ENCODE measurements at places on chromosomes 5 and 9.
A peak's percentile ranks its signal among the peaks of the same experiment; 100 is the strongest.

- DNase-seq = no peak
These were observed 764.5 kb upstream of the ADAMTS16 start for GRCh38 chr5:4375640-4376039.

GRCh38 chr5:54717459-54717858 lies 199.9 kb downstream of the SNX18 start:
- DNase-seq = no peak

- DNase-seq = no peak
These were observed 4.1 kb upstream of the CCDC69 start for GRCh38 chr5:151227918-151228447.

GRCh38 chr5:160500786-160501779 lies 79.4 kb downstream of the PTTG1 start:
- DNase-seq = peak; percentile 12

DNA sequence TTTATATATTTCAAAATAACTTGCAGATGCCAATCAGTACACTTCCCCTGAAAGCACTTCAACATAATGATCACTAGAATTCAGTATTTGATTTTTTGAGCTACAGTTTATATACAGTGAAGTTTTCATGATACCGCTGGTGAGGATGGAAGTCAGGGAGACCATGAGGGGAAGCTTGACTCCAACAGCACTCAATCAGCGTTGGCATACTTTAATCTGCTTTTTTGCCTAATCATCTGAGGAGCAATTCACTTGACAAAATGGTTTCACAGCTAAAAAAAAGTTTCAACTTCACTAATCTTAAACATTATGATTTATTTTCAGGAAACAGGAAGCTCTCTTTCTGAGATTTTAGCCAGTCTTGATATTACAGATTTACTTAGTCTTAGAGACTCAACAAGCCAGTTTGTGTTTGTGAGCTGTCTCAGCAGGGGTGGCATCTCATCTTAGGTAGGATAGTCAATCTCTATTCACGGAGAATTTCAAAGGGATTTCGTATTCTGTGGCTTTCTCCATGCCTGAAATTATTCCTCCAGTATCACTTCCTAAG lies 111.4 kb upstream of the ARRDC3 start:
- no peak for DNase-seq

DNA sequence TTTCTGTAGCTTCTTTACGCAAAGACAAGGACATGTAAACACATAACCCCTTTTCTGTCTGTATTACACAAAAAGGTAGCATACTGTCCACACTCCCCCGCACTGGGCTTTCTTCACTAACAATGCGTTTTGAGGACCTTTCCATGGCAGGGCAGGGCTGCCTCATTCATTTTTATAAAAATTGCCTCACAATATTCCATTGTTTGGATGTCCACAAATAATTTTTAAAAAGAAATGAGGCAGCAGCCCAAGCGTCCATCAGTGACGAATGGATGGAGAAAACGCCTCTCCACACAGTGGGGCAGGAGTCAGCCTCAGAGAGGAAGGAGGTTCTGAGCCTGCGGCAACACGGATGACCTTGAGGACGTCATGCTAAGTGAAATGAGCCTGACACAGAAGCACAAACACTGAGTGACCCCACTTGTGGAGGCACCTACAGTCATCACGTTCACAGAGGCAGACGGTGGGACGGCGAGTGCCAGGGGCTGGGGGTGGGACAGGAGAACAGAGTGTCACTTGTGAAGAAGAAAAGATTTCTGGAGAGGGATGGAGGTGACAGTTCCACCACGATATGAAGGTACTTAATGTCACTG lies 67.8 kb downstream of the RASGEF1C start:
- no peak for DNase-seq

GRCh38 chr5:178432421-178433272 lies 157.5 kb downstream of the COL23A1 start:
- no peak for DNase-seq

- peak; percentile 87 for DNase-seq
These were observed 159.8 kb downstream of the FBN2 start for GRCh38 chr5:128378196-128378595.

GRCh38 chr5:146463446-146463845 lies 16.3 kb downstream of the TCERG1 start:
- no peak for DNase-seq

GRCh38 chr9:99037769-99038483 lies 67.0 kb upstream of the TGFBR1 start:
- no peak for DNase-seq

DNA sequence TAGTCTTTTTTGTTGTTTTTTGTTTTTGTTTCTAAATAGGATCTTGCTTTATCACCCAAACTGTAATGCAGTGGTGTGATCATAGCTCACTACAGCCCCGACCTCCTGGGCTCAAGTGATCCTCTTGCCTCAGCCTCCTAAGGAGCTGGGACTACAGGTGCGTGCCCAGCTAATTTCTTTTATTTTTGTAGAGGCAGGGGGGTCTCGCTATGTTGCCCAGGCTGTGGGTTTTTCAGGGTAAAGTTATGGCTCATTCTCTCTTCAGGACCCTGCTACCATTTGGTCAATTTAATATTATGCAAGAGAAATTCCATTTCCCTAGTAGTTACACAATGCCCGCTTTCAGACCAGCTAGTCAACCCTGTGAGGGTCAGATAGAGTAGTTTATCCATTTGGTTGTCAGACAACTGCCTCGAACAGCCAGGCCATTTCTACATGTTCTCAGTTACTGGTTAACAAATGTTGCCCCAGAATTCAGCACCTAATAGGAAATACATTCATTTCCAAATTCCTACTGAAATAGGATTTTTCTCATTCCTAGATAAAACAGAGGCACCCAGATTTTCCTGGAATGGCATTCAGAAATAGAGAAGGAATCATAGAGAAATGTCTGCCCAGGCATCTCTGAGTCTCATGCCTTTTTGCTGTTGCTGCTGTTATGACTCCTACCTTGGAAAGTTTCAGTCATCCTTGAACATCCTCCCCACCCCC lies 6.4 kb upstream of the GLIS3 start:
- peak; percentile 80 for DNase-seq

DNA sequence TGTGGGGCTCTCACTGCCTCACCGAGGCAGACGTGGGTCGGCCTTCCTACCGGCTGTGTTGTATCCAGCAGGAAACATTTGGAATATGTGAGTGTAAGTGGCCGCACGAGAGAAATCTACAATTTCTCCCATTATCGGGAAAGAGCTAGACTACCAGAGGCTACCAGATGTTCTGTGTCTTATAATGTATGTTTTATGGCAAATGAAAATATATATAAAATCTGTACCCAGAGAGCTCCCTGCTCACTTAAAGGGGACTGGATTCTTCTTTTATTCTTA lies 69.5 kb upstream of the PITX1 start:
- no peak for DNase-seq

DNA sequence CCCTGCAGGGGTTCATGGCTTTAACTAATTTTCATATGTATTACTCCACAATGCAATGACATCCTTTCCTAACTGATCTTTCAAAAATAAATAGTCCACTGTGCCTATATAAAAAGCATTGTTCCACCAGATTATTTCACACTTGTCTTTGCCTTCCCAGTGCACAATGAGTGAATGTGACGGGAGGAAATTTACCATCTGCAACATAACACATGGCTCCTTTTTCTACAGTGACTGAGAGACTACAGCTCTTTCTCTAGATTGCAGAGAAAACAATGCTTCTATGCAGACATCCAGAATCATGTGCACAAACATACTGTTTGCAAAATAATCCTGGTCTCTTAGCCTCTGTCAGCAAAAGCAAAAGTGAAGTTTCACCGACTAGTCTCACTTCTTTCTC lies 483.7 kb upstream of the PIK3R1 start:
- no peak for DNase-seq

DNA sequence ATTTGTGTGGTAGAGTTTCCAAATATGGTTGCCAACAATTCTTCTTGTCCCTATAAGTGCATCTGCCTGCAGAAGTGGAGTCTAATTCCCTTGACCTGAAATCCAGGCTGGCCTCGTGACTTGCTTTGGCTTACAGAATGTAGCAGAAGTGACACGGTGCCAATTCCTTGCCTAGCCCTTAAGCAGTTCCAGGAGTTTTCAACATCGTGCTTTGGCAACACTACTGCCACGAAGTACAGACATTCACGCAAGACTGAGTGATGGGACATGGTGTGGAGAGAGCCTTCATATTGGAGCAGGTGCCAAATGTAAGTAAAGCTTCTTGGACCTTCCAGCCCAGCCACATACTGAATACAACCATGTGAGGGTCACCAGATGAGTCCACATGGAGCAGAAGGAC lies 92.9 kb upstream of the NEK6 start:
- DNase-seq = no peak

- no peak for DNase-seq
These were observed 17.4 kb downstream of the CEP78 start for GRCh38 chr9:78253285-78253684.

GRCh38 chr5:107930092-107930491 lies 259.4 kb upstream of the EFNA5 start:
- no peak for DNase-seq

GRCh38 chr9:126149661-126150060 lies 177.0 kb upstream of the MVB12B start:
- no peak for DNase-seq

DNA sequence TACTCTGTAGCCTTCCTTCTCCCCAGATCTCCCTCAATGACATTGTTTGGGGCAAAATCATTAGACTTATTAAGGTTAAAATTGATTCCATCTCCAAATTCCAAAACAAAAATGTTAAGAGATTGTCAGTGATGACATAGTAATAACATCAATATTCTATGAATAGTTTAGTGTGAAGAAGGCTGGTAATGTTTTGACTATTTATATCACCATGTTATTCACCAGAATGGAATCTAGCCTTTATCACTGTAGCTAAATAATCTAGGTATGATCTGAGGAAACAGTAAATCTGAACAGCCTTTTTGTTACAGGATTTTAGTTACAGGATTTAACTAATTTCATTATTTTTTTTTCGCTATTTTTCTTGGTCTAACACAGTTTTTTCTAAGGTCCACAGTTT lies 929 bp upstream of the PLPP6 start:
- peak; percentile 89 for DNase-seq

- no peak for DNase-seq
These were observed 77.4 kb downstream of the NREP start for GRCh38 chr5:111679611-111680010.

DNA sequence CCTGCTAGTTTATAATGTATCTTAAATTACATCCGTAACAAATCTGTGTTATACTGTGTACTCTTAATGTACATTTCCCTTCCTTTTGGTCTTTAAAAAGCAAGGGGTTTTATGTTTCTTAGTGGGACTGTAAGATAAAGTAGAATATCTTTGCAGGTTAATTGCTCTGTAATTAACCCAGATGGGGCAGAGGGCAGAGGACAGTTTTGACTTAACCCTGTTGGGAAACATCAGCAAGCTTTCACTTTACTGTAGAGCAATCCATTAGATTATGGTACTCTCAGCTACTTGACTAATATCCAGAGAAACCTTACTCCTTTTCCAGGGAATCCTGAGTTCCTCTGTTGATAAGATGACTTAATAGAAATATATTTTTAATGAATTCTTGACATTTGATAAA lies 74.3 kb downstream of the TLE4 start:
- no peak for DNase-seq

DNA sequence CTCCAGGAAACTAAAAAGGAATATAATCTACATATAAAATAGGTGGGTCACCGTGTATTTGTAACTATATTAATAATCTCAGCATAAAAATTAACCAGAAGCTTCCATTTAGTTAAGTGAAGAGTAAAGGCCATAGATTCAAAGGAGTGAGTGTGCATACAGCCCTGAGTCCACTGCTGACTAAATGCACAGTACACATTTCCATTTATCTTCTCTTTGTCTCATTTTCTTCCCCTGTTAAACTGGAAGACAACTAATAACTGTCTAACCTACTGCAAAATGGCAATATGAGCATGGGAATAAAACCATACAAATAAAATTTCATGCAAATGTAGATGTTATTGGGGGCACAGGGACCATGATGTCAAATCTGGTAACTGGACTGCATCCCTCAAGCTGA lies 59.9 kb upstream of the DAB2 start:
- no peak for DNase-seq

DNA sequence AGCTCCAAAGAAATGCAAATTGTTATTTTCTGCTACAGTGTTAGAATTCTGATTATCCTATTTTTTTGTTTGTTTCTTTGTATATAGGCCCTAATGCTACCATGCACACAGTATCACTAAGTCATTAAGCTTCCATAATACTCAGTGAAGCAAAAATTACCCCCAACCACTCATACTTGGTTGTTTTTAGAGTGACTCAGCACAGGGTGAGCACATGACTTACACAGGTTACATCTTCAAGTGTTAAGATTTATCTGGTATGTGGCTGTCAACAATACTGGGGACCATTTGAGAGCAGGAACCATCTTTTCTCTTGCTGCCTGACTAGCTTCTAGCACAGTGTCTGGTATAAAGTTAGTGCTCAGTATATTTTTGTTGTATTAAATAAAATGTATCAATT lies 255.8 kb upstream of the SLC24A2 start:
- no peak for DNase-seq

- DNase-seq = no peak
These were observed 179.1 kb upstream of the FBXL7 start for GRCh38 chr5:15320871-15321270.

DNA sequence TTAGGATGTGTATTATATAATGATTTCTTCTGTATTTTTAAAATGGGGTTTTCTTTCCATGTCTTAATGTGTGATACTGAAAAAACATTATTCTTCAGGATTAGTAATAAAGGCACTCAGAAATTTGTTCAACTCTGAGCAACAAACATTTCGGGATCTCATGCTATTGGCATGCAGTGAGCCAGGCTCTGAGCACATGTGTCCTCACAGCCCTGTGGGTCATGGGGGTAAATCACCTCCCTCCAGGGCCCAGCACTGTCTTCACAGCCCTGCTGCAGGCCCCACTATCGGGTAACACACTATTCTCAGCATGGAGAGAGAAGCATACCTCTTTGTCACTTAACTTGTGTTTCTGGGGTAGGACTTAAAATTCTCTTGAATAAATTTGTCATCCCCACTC lies 14.0 kb downstream of the TMEM174 start:
- peak; percentile 84 for DNase-seq

GRCh38 chr9:17520268-17521064 lies 58.4 kb upstream of the SH3GL2 start:
- DNase-seq = no peak

DNA sequence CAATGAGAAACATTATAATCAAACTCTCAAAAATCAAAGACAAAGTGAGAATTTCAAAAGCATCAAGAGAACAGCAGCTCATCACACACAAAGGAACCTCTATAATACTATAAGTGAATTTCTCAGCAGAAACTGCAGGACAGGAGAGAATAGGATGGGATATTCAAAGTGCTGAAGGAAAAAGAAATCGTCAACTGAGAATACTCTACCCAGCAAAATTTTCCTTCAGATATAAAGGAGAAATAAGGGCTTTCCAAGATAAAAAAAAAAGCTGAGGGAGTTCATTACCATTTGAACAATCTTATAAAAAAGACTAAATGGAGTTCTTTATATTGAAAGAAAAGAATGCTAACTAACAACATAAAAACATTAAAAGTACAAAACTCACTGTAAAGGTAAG lies 481.1 kb downstream of the TLE4 start:
- DNase-seq = no peak

GRCh38 chr5:73215891-73216610 lies 43.1 kb downstream of the TMEM174 start:
- DNase-seq = peak; percentile 88

- DNase-seq = no peak
These were observed 17.3 kb downstream of the QSOX2 start for GRCh38 chr9:136228107-136228875.

GRCh38 chr9:114117614-114117995 lies 18.5 kb upstream of the KIF12 start:
- DNase-seq = no peak

Data from trophoblast cell (in vitro differentiated cells and primary cell).